ENCODE measurements at places on chromosomes 16 and 17.
A peak's percentile ranks its signal among the peaks of the same experiment; 100 is the strongest.

DNA sequence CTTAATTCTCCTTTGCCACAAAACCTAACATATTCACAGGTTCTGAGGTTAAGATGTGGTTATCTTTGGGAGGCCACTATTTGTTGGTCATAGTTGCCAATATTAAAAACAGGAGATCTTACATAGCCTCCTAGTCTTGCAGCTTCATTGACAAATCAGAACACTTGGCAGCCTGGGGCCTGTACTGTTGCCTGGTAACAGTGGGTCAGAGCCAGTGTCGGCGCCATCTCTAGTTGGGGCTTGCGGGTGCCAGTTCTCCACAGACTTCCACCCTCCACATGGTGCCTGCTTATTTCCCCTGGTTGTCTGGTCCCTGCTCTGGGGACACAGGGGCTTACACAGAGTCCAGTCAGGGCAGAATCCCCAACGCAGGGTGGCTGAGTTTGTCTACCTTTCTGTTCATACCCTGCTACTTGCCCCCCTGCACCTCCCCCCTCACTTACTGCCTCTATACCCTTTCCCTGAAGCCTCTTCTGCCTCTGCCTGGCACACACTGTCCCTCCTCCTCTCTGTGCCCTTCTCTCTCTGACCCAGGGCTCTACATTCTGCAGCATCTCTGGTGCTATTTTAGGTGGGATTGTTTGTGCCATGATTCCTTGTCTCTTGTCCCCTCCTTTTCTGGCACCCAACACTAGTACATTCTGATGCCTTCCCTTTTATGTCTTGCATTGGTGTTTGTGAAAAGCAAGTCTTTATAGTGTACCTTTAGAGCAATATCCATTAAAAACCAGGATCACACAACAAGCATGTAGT lies 13.4 kb downstream of the EPN2 start:
- no peak for DNase-seq

DNA sequence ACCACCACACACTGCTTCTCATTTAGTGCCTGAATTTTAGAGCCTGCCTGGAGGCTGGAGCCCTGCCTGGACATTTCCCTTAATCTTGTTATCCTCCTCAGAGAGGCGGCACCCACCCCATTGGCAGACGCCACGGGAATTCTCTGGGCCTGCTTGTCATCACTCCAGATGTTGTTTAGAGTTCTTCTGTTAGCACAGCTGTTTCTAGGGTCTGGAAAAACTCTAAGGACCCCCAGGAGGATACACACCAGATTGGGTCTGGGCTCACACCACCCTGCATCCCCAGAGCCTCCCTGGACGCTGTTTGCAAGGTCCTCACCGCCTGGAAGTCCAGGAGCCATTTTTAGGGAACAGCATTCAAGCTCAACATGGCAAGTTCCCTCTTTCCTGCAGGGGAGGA lies 565 bp upstream of the XAF1 start:
- DNase-seq = no peak

DNA sequence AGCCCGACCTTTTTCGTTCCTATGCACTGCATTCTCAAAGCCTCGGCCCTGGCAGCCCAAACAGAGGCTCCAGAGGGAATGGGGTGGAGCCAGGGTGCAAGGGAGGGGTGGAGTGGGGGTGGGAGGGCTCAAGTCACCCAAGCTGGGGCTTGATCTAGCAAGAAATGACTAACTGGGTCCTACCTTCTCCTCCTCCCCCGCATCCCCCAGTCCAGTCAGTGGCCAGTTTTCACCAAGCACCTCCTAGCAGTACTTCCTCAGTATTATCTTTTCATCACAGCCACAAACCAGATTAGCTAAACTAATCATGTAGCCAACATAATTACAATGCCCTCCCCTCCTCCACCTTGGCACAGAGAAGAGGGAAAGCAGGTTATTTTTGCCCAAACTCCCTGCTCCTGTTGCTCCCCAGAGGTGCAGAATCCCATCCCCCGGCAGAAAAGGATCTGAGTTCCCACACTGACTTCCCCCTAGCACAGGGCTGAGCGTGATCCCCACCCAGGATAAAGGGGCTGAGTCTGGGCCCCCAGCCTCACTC lies 2.2 kb downstream of the JUP start:
- no peak for DNase-seq

- DNase-seq = no peak
Observed at GRCh38 chr17:62101515-62101914, 36.4 kb upstream of the MED13 start.

GRCh38 chr17:80861892-80862291 lies 129.7 kb upstream of the CHMP6 start:
- no peak for DNase-seq

DNA sequence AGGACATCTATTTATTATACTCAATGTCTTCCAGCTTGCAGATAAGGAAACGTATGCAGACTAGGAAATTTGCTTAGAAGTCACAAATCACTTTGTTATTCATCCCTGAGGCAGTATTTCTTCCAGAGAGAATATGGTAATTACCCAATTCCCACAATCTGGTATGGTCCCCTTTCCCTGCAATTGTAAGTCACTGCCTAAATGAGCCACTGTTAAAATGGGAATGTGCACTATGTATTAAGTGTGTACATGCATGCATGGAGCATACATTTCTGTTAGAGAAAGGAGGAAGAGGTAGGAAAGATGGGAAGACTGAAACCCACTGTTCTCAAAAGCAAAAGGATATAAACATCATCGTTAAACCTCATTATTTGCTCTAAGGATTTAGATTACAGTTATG lies 10.0 kb downstream of the NUFIP2 start:
- no peak for DNase-seq

GRCh38 chr16:82741073-82741615 lies 114.4 kb downstream of the CDH13 start:
- DNase-seq = peak; percentile 22

DNA sequence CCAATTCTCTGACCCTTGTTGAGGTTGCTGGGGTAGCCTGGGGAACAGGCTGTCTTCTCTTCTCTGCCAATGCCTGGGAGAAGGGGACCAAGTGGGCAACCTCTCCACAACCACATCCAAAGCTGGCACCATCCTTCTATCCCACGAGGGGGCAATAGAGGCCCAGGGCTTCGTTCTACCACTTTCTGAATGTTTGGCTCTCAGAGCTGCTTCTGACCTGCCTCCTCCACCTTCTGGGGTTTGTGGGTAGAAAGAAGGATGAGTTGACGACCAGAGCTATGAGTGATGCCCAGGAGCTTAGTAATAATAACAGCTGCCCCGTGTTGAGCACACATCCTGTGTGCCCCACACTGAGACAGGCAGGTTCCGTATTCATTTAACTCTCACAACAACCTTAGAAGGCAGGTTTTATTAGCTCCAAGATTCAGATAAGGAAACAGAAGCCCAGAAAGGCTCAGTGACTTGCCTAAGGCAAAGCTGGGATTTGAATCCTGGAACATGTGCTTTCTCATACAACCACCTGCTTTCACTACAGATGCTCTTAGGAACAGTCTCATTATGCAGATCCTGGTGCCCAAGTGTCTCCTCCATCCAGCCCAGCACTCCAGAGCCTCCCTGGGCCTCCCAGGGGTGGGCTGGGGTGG lies 11.1 kb downstream of the TSPOAP1 start:
- no peak for DNase-seq

- no peak for DNase-seq
Observed at GRCh38 chr16:89101303-89102040, 7.8 kb downstream of the ACSF3 start.

DNA sequence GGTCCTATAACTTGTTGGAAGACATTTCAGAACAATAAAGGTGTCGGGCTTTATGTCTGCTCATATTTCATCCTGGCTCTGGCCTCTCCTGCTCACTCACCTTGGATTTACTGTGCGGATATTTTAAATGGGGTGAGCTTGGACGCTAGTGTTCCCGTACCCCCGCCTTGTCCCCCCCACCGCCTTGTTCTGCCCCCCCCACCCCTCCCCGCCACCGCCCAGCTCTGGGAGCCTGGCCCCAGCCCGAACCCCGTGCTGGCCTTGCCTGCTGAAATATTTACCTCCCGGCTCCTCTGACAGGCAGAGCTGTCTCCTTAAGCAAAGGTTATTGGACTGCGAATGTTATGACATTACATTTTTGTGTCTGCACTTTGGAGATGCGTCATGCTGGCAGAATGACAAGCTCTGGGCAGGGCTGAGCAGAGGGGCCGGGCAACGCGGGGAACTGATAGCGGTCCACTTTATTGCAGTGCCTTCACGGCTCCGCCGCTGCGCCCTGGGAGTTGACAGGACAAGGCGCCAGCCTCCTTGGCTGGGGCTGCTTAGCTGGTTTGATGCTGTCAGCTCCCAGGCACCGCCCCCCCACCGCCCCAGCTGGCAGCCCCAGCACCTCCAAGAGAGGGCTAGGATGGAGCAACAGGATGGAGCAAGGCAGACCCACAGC lies 222.5 kb upstream of the GSE1 start:
- no peak for DNase-seq

DNA sequence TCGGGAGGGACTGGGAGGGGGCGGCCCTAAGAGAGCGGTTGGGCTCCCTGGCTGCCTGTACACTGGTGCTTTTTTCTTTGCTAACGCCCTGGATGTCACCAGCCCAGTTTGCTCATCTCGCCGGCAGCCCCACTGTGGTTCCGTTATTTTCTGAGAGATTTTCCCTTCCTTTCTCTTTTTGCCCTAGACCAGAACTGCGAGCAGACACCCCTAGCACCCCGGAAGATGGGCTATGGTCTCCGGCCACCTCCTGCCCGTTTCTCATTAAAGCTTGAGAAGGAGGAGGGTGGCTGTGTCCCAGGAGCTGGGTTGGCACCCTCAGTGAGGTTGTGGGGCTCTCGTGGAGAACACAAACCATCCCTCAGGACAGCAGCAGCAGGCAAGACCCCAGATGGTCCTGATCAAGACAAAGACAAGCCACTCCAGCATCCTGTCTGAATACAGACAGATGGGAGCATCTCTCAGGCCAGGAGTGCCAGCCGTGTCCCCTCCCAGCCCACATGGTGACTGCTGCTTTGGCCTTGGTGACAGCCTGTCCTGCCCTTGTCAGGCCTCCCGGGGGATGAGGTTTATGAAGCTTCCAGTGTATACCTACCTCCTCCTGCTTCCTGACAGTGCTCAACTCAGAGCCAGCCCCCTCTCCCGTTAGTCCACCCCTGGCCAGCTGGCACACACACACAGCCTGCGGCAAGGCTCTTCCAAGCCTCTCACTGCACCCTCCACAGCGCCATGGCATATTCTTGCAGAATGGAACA lies 77.2 kb downstream of the KCNJ12 start:
- DNase-seq = no peak

- DNase-seq = no peak
Observed at GRCh38 chr16:51154271-51155171, 3.5 kb upstream of the SALL1 start.

GRCh38 chr16:69909043-69909442 lies 42.1 kb upstream of the CLEC18A start:
- DNase-seq = no peak

- no peak for DNase-seq
Observed at GRCh38 chr16:49478107-49478506, 104.5 kb downstream of the C16orf78 start.

- no peak for DNase-seq
Observed at GRCh38 chr17:3809135-3809534, 8.1 kb upstream of the ITGAE start.

DNA sequence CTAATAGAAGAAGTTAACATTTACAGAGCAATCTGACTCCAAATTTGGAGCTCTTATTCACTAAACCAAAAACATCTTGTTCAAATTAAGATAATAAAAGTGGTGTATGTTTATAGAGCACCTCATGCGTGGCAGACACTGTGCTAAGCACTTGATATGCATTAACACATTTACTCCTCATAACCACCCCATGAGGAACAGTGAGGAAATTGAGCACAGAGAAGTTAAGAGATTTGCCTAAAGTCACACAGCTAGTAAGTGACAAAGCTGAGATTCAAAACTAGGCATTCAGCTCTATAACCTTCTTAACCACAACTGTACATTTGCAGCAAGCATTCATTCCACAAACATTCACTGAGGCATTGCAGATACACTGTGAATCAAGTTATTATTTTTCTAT lies 94.0 kb downstream of the VAT1L start:
- DNase-seq = no peak

- DNase-seq = no peak
Observed at GRCh38 chr17:68437979-68438822, 19.1 kb downstream of the WIPI1 start.

DNA sequence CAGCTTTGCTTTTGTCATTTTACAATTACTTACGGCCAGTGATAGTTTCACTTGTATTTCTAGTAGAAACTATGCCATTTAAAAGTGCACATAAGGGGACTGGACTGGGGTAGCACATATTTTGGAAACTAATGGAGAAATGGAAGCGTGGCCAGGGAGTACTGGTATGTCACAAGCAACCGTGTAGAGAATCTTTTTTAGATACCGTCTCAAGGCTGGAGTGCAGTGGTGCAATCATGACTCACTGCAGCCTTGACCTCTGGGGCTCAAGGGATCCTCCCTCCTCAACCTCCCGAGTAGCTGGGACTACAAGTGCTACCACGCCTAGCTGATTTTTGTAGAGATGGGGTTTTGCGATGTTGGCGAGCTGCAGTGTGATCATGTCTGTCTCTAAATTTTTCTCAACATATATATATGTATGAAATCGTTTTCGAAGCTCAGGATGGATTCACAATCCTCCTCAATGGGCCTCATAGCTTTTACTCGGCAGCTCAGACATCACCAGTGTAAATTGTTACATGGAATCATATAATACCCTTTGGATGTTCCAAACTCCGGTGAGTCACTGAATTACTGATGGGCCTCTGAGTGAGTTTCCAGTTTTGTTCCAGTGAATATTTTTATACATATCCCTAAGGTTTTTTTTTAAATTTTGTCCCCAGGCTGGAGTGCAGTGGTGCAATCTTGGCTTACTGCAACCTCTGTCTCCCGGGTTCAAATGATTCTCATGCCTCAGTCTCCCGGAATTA lies 51.7 kb downstream of the ZNF778 start:
- DNase-seq = no peak

- no peak for DNase-seq
Observed at GRCh38 chr16:11183951-11184350, 72.1 kb downstream of the SOCS1 start.

- no peak for DNase-seq
Observed at GRCh38 chr16:69812688-69813014, 50.5 kb downstream of the WWP2 start.

- no peak for DNase-seq
Observed at GRCh38 chr16:85527042-85527766, 85.9 kb upstream of the GSE1 start.

- no peak for DNase-seq
Observed at GRCh38 chr17:40331743-40332641, 23.0 kb downstream of the RARA start.

DNA sequence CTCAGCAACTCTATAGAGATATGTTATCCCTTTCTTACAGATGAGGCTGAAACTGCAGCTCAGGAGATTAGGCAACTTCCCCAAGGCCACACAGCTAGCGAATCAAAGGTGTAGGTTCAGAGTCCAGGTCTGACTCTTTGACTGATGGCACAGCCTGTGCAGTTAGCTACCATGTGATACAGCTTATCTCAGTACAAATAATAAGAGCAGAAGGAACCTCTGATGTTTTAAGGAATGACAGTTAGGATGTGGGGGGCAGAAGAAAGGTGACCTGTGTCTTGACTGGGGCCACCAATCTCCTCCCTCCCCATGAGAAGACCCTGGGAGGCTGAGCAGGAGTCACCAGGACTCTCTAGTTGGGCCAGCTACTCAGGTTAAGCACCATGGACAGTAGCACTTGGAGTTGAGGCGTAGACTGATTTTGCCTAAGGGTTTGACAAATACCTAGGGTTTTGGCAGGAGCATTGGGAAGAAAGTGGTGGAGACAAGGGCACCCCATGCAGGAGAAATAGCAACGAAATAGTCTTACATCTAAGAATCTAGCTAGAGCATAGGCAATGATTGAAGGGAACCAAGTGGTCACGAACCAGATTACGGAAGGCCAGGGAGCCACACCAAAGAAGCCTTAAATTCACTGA lies 22.8 kb upstream of the ACSM2B start:
- no peak for DNase-seq

- no peak for DNase-seq
Observed at GRCh38 chr17:9973669-9974447, 68.8 kb upstream of the RCVRN start.

All from non-pigmented ciliary epithelial cell (primary cell).